Left cardiac atrium (tissue), 4 donors: ENCODE measurements at places on chromosomes 2 and 18. TPM values are rescaled to one million over a fixed set of nuclear protein-coding genes. Genes with fewer than 3 reads are reported as not detected.

The CERKL gene
- not detected for total RNA-seq

The ICOS gene
- total RNA-seq: 0.09 TPM

The DNER gene
- total RNA-seq: 32.9 TPM

The SLC16A14 gene
- total RNA-seq: 3.1 TPM

The ABCB11 gene
- 1.1 TPM for total RNA-seq
